ENCODE measurements at places on chromosomes 7 and 10.

- DNase-seq: no peak
These were observed 183.4 kb downstream of the PRKCQ start for GRCh38 chr10:6396652-6397051.

GRCh38 chr7:51255536-51256208 lies 60.9 kb downstream of the COBL start:
- no peak for DNase-seq

GRCh38 chr7:127760436-127761031 lies 108.5 kb downstream of the SND1 start:
- no peak for DNase-seq

- DNase-seq: peak; percentile 44
These were observed 804 bp downstream of the UNC5B start for GRCh38 chr10:71213127-71213621.

DNA sequence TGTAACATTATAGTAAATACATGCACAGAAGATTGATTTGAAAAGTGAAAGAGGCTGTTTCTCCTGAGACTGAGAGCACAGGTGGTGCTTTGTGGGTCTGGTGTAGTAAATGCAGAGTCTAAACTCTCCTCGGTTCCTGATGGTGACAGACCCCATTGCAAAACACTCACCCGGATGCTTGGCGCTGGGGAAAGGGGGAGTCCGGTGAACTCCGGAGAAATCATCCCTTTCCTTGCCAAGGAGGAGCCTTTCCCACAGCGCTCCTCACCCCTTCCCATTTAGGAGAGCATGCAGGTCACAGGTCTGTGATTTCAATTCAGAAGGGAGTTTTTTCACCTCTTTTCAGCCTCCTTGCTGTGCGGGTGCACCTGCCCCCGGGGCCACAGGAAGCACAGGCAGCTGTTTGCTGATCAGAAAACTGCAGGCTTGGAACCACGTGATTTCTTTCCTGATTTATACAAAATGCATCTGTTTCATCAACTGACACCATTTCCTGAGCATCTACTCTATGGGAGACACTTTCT lies 75.6 kb upstream of the LYZL2 start:
- DNase-seq: no peak

GRCh38 chr10:78731675-78732074 lies 337.1 kb upstream of the ZMIZ1 start:
- no peak for DNase-seq

DNA sequence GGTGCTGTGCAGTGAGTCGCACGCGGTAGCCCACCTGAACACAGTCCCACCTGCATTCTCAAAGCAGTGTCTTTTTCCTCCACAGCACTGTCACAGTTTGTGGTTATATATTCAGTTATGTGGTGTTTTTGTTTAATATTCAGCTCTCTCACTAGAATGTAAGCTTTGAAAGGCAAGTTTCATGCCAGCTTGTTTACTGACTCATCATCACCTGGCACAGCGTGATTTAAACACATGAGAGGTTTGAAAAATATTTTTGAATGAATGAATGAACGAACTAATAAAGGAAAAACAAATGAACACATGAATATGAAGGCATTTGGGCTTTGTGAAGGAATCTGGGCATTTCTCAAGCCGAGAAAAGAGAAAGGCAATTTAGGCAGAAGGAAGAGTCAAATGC lies 51.9 kb upstream of the TM9SF3 start:
- DNase-seq: no peak

DNA sequence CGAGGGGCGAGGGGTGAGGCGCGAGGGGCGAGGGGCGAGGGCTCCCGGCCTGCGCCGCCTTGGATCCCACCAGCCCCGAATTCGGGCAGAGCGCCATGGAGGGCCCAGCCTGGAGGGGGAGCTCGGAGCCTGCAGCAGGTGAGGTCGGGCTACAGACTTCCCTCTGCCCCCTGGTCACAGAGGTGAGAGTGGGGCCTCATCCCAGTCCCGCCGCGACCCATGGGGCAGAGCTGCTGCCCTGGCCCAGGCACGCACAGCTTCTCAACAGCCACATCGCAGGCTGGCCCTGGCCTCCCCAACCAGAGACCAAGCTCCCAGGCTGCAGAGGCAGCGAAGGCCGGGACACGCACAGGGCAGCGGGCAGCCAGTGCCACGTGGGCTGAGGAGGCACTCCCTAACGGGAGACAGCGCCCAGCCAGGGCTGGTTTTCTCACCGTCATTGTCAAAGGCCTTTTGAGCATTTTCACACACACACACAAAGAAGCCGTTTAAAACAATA lies 191.8 kb downstream of the PTPRN2 start:
- peak; percentile 50 for DNase-seq

DNA sequence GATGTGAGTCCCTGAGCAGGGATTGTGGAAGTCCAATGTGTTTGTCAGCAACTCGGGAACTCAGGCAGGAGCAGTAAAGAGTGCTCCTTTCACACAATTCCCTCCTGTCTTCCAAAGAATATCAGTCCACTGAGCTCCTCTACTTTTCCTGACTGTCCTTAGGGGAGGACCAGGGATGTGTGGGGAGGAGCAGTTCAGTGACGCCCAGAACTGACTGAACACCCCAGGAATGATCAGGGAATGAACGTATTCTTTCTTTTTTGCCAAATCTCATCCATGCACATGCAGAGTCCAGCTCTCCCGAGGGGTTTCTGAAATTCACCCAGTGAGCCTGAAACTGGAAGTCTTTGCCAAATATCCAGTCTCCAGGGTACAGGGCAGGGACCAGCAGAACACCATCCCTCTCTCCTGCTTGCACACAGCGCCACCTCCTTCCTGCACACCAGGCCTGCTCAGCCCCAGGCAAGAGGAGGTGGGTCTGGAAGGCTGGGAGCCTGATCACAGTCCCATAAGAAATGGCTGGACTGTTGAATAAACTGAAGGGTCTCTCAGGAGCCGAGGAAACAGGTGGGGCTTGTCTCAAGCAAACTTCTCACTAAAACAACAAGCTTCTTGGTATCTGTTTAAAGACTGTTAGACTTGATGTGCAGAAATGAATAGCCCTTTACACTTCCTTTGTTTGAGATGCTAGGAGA lies 294.7 kb downstream of the C7orf25 start:
- DNase-seq: no peak

Measured in posterior cingulate gyrus (tissue), 11 donors.